NCI-H460 (cell line): ENCODE measurements at places on chromosomes 12 and 14.

GRCh38 chr14:76880449-76880848 lies 54.2 kb downstream of the LRRC74A start:
- no peak for DNase-seq

DNA sequence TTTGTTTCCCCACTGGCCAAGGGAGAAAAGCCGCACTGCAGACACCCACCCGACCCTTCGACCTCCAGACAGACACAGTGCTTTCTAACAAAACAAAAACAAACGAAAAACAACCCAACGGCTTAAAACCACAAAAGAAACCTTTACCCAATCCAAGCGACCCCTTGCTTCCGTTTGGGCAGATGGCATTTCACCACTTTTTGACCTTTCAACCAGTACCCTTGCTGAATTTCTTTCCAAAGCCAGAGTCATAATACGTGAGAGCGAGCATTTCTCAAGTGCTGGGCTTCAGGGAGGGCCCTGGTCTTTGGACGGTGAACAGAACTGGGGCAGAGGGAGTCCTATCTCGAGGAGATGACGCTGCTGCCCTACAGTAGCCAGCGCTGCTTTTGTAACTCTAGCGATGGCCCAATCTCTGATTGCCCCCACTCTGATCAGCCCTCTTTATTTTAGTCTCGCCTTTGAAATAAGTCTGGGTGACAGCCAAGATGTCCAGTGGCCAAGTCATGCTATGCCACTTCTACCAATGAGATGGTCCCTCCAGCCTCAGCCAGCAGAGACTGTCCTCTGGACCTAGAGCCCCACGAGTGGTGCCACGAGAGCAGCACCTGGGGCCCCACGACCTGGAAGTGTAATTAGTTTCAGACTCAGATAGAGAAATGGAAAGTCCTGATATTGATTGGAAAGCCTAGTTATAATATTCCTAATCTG lies 21.9 kb upstream of the ADIPOR2 start:
- no peak for DNase-seq

DNA sequence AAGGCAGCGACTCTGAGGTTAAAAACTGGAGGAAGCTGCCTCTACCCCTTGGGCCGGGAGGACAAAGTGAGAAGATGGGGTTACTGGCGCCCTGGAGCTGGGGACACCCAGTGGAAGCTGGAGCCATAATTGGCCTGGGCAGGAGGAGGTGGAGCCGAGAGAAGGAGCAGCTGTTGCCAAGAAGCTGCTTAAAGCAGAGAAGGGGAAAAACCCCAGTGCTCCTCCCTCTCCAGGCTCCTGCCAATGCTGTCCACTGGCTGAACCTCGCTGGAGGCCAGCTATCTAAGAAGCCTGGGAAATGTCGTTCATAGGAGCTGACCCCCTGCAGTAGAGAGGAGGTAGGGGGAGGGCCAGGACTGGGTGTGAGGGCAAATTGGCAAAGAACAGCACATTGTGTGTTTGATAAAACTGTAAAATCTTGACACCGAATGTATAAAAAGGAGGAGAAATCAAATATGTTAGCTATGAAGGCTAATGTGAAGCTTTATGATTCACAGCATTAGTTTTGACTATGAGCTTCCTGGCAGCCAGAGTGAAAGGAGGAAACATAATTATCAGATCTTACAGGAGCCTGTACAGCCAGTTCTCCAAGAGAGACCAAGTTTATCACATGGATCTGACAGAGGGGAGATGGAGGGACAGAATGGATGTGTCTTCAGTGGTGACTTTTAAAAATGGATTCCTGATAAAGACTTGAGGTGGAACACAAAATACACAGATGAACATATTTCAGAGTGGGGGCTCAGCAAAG lies 9.5 kb downstream of the HHIPL1 start:
- no peak for DNase-seq

DNA sequence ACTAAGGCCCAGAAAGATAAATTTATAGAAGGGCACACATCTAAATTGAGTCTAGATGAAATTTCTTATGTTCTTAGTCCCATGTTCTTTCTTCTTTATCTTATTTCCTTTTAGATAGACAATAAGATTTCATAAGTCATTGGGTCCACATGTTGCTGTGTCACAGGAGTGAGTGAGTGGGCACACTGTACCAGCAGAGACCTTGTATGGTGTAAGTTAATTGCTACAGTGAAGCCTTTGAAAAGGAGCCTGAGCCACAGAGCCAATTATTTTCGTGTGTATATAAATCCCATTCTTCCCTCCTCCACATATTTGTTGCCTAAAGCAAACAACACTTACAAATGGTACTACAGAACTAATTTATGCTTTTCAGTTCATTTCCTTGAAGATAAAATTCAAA lies 79.1 kb downstream of the GRIP1 start:
- DNase-seq: no peak

DNA sequence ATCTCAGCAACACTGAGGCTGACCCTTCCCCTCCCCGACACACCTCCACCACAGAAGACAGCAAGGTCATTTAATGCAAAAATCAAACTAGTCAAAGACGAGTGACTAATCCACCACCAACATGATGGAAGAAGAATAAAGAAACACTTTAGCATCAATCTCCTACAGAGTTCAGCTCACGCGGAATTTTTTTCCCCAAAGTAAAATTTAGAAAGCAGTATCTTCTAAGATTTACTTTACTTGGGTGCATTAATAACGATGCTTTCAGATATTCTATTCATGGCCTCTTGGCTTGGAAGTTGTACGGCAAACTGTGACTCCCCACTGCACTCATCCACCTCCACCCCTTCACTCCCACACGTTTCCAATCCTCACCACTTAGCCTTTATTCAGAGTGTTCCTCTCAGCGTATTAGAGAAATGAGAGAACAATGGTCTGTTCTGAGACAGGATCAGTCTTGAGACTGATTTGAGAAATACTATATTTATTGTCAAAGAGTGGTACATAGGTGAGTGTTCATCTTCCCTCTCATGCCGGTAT lies 1.9 kb downstream of the EGLN3 start:
- DNase-seq: no peak

- no peak for DNase-seq
Measured at GRCh38 chr12:126547905-126548304, 1482.7 kb downstream of the AACS start.

- peak; percentile 72 for DNase-seq
Measured at GRCh38 chr14:64704143-64704742, at the start of gene PLEKHG3. Gene PLEKHG3 (plus strand): TSS chr14:64704424. CDS start chr14:64727632, 23,208 bp downstream.

DNA sequence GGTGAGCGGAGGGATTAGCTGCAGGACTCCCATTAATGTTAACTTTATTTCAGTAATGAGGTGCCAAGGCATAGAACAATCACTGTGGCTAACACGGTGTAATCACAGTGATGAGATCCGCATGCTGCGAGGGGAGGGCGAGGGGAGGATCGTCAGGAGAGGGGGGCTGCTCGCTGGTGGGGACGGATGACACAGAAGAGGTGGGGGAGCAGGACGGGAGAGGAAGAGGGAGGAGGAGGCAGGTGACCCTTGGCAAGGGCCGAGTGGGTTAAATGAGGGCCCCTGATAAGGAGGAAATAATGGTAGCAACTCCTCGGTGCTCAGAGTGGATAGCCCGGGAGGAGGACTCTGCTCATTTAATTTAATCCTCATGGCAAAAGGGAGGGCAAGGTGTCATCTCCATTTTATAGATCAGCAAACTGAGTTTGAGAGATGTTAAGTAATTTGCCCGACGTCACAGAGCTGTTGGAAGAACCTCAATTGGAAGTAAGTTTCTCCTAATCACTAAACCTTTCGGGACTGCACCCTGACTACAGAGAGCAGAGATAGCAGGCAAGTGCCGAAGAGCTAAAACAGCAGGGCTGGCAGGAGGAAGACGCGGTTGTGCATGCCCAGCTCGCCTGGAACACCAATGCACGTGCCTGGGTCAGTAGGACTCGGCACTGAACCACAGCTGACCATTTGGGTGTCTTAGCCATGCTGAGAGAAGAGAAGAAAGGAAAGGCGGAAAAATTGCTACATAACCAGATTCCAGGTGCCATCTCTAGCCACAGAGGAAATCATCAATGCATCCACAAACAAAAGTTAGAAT lies 43.0 kb downstream of the SPRING1 start:
- no peak for DNase-seq

DNA sequence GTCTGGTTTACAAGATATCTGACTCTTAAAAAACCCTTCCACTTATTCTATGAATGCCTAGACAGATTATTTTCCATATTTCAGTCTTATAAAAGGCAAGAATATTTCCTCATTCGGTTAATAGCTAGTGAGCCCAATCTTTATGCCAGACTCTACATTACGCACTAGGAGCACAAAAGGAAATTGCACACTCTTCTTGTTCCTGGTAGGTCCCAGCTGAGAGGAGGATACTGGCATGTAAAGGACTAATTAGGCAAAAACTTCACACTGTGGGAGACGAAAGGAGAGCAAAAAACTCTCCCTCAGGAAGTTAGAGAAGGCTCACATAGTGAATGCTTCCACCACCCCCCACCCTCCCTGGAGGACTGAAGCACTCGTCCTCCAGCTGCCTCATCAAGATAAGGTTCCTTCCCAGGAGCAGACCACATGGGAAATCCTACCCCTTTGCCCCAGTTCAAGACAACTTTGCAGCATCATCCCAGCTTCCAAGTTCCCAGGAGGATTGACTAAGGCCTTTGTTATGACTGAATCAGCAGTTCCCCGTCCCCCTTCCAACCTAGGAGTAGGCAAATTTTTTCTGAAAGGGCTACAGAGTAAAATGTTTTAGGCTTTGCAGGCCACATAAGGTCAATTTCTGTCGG lies 14.5 kb downstream of the CAPZA3 start:
- peak; percentile 6 for DNase-seq

DNA sequence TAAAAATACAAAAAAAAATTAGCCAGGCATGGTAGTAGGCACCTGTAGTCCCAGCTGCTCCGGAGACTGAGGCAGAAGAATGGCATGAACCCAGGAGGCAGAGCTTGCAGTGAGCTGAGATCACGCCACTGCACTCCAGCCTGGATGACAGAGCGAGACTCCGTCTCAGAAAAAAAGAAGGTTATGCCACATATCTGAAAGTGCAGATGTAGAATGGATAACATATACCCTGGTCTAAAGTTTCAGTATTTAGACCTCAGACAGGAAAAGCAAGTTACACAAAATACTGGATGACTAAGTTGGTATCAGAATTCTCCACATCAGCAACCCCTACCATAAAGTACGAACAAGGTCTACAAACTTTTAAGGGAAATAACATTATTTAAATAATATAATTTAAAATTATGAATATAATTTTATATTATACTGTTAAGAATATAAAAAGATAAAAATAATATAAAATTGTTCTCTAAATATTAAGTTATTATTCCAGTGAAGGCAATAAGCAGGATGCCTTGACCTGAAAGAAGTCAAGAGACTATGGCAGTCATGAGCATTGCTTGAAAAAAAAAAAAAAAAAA lies 169.9 kb downstream of the CRADD start:
- no peak for DNase-seq

- peak; percentile 2 for DNase-seq
Measured at GRCh38 chr14:53608369-53608768, 348.3 kb downstream of the BMP4 start.

GRCh38 chr12:126139355-126139754 lies 1074.1 kb downstream of the AACS start:
- DNase-seq: no peak

DNA sequence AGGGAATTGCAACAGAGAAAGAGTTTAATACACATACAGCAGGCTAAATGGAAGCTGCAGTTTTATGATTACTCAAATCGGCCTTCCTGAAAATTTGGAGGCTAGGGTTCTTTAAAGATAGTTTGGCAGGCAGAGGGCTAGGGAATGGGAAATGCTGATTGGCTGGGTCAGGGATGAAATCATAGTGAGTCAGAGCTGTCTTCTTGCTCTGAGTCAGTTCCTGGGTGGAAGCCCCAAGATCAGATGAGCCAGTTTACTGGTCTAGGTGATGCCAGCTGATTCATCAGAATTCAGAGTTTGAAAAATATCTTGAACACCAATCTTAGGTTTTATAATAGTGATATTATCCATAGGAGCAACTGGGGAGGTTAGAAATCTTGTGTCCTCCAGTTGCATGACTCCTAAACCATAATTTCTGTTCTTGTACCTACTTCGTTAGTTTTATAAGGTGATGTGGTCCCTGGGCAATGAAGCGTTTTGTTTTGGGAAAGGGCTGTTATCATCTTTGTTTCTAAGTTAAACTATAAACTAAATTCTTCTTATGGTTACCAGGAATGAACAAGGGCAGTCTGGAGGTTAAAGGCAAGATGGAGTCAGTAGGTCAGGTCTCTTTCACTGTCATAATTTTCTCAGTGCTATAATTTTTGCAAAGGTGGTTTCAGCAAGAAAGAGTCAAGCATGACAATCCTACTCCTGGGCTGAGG lies 257.8 kb upstream of the CCDC196 start:
- DNase-seq: peak; percentile 2

DNA sequence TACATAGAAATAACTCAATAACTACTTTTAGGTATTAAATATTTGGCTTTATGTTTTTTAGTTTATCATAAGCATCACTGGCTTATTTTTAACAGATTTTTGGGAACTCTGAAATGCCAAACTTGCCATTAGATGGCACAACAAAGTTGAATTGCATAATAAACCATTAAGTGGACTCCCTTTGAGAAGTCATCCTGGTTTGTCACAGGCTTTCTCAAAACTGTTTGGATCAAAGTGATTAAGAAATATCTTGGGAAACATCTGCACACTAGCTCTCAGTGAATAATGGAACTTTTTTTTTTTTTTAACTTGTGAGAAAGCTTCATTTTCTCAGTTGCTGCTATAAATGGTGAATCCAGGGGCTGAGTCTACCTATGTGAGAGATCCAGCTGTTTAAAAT lies 4.3 kb downstream of the SLC16A7 start:
- DNase-seq: no peak

- DNase-seq: no peak
Measured at GRCh38 chr14:37023875-37024565, 148.4 kb downstream of the SLC25A21 start.

DNA sequence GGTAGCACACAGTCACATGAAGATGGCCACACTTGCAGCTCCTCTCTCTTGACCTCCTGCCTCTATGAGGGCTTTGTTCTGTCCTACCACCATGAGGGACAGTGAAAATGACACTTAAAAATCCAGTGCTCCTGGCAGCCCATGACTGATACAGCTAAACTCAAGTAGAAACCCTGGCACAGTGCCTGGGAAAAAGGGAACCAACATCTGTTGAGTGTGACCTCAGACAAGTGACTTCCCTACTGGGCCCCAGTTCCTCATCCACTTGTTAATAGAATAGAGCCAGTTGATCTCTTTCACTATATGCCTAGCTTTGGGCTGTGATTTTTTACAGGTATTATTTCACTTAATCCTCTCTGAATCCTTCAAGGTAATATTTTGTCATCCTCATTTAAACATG lies 4.8 kb downstream of the GUCY2C start:
- no peak for DNase-seq

GRCh38 chr12:105567061-105567460 lies 236.6 kb downstream of the C12orf75 start:
- DNase-seq: no peak
